ENCODE measurements at places on chromosomes 12 and 14.

DNA sequence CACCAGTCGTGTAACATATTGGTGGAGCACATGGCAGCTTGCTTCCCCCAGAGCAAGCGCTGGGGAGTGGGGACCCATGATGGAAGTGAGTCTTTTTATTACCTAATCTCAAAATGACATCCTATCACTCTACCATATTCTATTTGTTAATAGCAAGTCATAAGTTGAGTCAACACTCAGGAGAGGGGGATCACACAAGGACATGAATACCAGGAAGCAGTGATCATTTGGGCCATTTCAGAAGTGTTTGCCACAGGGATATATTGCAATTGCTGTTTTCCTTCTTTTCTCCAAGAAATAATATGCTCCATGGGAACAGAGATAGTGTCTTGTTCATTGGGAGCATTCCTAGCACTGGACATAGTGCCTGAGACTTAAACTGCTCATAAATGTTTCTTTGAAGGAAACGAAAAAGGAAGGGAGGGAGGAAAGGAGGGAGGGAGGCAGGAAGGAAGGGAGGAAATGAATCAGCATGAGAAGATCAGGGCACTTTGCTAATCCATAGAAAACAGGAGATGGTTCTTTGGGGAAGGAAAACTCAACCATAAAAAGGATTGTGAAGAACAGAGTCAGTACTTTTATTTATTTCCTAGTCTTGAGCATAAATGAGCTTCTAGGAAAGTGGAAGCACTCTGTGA, 39.2 kb upstream of the EEA1 start:
- no peak for DNase-seq

DNA sequence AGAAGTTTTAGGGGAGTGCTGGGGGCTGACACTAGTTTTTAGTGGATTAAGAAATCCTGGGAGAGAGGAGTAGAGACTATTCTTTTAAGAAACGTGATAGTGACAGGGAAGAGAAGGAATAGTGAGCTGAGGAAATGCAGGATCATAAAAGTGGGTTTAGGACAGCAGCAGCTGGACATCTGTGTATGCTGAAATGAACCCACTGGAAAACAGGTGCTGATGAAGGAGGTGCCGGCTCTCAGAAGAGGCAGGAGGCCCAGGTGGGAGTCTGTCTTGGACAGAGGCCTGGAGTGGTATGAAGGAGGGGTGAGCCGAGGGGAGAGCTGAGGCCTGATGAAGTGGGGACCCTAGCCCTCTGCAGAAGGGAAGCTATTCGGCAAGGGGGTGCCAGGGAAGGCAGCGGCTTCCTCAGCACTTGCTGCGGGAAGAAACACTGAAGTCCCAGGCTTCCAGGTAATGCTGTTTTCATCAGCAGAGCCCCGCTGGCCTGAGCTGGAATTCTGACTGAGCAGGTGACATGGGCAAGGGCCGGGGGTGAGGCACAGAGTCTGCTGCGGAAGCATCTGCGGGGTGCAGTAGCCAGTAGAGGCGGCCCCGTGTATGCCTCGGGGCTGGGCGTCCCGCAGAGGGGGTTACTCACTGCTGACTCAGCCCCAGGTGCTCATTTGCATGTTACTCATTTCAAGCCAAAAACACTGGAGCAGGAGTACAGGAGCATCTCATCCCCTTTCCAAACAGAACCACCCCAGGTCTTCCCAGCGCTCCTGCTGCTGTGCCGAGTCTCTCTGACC, 89.7 kb downstream of the TMCC3 start:
- peak; percentile 60 for DNase-seq

- no peak for DNase-seq
Measured at GRCh38 chr12:34396006-34396860, 373.9 kb downstream of the ALG10 start.

- DNase-seq = no peak
Measured at GRCh38 chr14:100445436-100446088, 122.4 kb downstream of the SLC25A47 start.

DNA sequence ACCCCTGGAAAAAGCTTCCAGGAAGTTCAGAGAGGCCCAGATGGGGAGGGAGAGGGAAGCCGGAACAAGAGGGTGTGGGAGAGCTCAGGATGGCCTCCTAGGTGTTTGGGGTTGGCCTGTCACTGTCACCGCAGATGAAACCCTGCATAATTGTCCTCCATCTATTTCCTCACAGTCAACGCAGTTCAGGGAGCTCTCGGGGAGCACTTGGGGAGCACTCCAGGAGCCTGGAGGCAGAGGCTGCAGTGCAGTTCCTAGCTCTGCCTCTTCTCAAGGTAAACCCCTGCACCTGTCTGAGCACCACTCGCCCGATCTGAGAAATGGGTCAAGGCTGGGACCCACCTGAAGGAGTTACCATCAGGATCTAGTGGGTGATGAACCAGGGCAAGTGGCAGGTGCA, 194.6 kb upstream of the LHX5 start:
- DNase-seq = no peak

DNA sequence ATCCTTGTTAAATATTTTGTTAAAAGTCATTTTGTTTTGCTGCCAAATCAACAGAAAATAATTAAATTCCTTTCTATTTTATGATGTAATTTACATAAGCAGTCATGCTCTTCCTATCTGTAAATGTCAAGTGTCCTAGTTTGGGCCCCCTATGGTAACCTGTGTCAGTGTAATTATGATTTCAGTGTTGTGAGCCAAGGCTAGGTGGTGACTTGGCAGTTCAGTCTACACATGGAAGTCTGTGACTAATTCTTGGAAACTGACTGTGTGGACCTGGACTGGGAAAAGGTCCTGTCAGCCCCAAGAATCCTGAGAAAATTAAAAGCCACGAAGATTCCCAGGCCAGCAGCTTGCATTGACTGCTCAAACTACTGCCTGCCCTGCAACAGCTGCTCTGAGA, 371.0 kb downstream of the FUT8 start:
- DNase-seq = no peak

DNA sequence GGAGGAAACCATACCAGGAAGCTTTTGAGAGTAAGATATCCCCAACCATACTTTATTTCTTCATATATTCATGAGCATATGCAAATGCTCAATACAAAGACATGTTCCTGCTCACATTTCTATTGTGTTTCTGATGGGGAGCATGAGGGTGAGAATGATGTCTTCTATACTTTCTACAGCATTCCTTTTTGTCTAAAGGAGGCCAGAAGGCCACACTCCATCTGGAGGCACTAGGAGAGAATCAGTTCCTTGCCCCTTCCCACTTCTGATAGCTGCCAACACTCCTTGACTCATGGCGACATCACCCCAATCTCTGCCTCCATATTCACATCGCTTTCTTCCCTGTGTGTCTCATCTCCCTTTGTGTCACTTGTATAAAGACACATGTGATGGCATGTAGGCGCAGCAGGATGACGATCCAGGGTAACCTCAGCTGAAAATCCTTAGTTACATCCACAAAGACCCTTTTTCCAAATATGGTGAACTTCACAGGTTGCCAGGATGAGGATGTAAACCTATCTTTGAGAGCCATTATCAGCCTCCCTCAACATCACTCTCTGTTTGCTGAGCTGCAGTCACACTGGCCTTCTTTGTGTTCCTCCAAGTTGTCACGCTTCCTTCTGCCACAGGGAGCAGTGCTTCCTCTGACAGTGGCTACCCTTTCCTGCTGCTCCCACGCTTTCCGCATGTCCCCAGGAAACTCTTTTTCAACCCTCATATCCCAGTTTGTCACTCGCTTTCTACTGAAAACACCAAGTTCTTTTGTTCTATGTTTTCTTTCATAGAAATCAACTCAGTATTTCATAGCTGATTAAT, 96.9 kb downstream of the STXBP6 start:
- peak; percentile 22 for DNase-seq

- no peak for DNase-seq
Measured at GRCh38 chr12:122062832-122063693, 15.5 kb upstream of the MLXIP start.

DNA sequence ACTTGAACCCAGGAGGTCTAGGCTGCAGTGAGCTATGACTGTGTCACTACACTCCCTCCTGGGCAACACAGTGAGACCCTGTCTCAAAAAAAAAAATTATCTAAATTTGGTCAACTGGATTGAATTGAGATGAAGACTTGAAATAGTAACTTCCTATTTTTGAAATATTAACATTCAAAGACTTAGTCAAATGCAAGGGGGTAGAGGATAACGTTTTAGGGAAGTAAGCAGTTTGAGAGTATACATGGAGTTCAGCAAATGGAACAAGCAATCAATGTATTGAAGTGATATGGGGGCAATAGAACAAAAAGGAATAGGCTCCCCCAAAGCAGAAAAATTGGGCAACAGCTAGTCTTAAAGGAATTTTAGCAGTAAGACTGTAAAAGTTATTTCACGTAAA, 4.6 kb upstream of the MFAP5 start:
- no peak for DNase-seq

GRCh38 chr14:36052681-36053080, 123.8 kb downstream of the PTCSC3 start:
- DNase-seq = no peak

DNA sequence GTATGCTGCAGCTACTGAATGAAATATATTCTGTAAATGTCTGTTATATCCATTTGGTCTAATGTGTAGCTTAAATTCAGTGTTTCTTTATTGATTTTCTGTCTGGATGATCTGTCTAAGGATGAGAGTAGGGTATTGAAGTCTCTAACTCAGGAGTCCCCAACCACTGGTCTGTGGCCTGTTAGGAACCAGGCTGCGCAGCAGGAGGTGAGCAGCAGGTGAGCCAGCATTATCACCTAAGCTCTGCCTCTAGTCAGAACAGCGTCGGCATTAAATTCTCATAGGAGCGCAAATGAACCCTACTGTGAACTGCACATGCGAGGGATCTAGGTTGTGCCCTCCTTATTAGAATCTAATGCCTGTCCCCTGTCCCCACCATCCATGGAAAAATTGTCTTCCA, 329.7 kb upstream of the RGS6 start:
- no peak for DNase-seq

DNA sequence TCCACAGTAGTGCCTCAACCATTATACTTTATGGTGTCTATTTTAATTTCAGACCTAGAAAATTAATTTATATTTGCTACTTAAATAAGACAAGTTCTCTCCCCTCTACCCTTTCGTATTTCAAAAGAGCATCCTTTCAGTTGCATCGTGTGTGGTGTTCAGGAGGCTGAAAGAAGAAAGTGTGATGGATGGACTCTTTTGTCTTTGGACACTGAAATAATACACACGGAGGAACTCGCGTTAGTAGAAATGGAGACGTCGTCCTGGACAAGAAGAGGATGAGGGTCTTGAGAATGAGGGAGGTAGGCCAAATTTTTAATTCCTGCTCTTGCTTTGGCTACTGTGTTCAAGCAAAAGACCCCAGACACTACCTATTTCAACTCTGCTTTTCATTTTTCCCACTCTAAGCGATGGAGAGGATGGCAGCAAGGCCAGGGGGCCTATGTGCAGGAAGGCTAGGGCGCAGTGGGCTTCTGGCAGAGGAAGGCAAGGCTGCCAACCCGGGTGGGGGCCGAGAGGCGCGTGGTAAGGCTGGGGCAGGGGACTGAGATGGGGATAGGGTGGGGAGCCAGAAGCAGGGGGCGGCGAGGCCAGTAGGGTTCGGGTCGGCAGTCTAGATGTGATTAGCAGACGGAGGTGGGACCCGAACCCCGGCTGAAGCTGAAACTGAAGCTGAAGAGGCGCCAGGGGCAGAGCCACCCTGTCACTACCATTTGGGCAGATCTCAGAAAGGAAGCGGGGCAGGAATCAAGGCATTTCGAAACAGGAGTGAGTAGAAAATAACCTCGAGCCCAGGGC, 722 bp downstream of the TMED8 start:
- DNase-seq = no peak

- DNase-seq = no peak
Measured at GRCh38 chr12:88931598-88931997, 351.3 kb upstream of the KITLG start.

DNA sequence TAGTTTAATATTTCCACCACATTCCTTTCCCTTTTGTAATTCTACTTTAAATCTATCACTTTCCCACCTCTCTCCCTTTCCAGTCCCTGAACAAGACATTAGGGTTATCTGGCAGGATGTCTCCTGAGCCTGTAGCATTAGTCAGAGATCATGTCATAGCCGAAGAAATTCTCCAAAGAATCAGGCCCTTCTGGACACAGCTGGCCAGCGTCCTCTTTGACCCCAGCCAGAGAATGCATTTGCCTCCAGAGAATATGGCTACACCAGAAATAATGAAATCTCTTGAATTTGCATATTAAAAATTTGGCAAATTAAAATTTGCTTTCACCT, 56.7 kb downstream of the NTF3 start:
- no peak for DNase-seq

GRCh38 chr14:38171197-38171596, 36.5 kb upstream of the SSTR1 start:
- DNase-seq = no peak

DNA sequence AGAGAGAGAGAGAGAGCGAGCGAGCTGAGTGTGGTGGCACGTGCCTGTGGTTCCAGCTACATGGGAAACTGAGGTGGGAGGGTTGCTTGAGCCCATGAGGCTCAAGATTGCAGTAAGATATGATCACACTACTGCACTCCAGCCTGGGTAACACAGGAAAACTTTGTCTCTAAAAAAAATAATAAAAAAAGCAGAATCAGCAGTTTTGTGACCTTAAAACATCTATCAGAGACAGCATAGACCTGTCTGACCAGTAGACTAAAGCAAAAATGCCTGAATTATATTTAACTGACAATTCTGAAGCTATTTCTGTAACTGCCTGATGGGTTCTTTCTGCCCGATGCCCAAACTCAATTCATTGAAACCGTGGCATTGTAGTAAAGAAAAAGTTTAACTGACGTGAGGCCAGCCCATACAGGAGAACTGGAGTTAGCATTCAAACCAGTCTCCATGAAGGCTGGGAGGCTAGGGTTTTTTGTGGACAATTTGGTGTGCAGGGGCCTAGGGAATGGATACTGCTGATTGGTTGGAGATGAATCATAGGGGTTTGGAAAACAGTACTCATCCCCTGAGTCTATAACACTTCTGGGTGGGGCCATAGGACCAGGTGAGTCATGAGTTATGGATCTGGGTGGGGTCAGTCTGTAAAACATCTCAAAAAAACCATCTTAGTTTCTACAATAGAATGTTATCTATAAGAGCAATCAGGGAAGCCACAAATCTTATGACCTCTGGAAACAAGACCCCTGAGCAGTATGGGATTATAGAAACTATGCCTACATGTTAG, 8.0 kb upstream of the RASSF8 start:
- DNase-seq = no peak

- no peak for DNase-seq
Measured at GRCh38 chr14:51869411-51870100, 9.1 kb downstream of the GNG2 start.

DNA sequence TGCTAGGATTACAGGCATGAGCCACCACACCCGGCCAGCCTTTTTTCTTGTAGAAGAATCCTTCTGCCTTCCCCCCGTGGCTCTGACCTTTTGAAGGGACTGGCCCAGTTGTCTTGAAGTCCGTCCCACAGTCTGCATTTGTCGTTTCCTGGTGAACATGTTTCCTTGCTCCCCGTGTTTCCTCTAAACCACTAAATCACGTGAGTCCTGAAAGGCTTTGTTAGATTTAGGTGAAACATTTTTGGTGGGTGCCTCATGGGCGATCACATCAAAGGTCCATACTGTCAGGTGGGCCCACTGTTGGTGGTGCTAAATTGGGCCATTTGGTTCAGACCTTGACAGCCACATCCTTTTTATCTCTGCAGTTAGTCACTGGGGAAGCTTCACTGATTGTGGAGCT, 26.3 kb downstream of the MLXIP start:
- DNase-seq = no peak

Measured in nucleus accumbens (tissue), 56 donors.